ENCODE measurements at places on chromosomes 3 and 15. TPM values are rescaled to one million over a fixed set of nuclear protein-coding genes. Genes with fewer than 3 reads are reported as not detected.

DNA sequence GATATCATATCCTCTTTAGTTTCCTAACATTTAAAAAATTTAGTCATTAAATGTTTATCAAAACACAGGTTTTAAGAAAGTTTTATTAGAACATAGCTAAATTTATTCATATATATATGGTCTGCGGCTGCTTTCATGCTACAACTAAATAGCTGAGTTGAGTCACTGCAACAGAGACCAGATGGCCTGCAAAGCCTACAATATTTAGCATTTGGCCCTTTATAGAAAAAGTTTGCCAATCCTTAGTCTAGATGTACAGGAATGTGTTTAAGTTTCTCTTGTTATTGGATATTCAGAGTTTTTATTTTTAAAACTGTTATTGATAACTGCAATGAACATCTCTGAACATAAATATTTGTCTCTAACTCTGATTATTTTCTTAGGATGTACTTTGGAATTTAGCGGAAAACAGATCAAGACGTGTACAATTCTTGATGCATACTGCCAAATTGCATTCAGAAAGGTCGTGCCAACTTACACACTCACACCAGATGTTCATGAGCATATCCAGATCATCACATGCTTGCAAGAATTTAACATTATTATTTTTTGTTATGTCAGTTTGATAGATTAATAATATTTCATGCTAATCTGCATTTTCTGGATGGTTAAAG lies 157.9 kb downstream of the STAC start:
- no peak for DNase-seq

- DNase-seq: peak; percentile 30
These were observed 455 bp upstream of the SNAP23 start for GRCh38 chr15:42494998-42495360.

- no peak for DNase-seq
These were observed 451 bp upstream of the STOML1 start for GRCh38 chr15:73992594-73992898.

GRCh38 chr15:22872936-22873701 lies 34.7 kb downstream of the NIPA2 start:
- no peak for DNase-seq

GRCh38 chr3:172173316-172174254 lies 134.2 kb downstream of the FNDC3B start:
- DNase-seq: no peak

DNA sequence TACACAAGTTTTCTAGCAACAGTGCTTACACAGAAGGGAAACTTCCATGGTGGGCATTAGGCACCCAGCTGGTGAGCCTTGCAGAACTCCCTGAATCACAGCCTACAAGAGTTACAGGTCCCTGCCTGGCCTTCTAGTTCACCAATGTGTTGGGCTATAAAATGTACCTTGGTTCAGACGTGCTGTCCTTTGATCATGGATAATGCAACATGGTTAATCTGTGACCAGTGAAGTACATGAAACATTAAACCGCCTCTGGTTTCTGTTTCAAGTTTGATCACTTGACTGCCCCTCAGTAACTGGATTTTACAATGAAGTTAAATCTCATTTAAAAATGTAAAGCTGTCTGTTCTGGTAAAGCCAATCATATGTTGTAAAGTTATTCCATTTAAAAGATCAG lies 51.8 kb downstream of the FMN1 start:
- DNase-seq: no peak

DNA sequence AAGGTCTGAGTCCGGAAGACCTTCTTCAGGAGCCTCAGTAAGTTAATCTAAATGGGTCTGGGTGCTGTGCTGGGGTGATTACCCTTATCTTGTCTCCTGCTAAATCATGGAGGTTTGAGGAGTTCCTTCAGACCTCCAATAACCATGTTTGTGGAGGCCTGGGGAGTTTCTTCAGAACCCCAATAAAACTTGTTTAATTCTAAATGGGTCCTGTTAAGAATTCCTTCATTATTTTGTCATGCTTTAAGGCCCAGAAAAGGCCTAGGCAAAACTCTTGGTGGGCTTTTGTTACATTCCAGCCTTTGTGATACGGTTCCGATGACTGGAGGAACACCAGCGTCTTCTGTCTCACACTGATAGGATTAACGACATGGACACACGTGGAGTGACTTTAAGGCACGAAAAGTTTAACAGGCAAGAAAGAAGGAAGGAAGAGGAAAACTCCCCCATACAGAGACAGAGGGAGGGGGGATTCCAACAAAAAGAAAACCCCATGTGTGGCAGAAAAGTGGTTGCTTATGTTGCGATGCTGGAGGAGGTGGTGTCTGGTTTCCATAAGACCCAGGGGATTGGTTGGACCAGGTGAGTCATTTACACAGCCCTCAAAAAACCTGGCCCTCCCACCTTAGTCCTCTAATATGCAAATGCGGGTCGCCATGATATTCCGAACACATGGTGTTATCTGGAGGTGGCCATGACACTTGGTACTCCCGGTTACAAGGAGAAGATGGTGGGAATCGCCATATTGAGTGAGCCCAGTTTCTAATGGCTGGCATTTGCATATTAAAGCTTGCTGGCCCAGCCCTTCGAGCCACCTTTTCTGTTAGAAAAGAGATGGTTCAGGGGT lies 72.6 kb upstream of the MFGE8 start:
- no peak for DNase-seq

DNA sequence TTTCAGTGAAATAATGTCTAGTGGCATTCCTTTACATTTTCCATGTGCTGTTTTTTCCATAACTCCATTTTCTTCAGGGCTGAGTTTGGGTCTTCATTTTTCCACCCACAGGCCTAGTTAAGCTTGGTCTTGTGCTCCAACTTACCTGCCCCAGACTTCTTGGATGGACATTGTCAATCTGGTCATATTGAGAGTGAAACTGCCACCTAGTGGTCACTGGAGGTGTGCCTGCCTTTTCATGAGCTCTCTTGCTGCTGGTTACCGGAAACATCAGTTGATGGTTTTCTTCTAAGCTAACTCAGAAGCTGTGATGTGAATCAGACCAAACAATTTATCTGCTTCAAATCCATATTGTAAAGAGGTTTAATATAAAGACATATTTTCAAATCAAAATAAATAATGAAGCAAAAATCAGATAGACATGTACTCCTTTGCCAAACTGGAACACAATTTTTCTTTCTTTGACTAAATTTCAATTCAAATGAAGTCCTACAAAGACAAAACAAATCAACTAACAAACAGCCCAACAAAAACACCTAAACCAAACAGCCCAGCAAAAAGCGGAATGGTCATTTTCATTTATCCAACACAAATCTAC lies 135.1 kb upstream of the RASGRP1 start:
- peak; percentile 63 for DNase-seq

DNA sequence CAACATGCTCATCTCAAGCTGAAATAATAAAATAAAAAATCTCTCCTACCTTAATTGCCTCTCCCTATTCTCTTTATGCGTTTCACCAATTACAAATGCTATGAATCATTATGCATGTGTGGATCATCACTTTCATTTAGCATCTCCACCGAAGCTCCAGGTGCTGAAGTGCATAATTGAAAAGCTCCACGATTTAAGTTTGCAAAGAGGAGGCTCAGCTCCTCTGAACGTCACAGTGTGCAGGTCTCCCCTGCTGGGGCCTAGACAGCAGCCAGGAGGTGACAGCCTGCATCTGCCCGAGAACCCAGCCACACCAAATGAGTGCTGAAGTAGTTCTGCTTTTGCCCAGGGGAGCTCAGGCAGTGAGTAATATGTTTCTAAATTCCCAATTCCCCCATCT lies 60.5 kb upstream of the GLCE start:
- DNase-seq: no peak

DNA sequence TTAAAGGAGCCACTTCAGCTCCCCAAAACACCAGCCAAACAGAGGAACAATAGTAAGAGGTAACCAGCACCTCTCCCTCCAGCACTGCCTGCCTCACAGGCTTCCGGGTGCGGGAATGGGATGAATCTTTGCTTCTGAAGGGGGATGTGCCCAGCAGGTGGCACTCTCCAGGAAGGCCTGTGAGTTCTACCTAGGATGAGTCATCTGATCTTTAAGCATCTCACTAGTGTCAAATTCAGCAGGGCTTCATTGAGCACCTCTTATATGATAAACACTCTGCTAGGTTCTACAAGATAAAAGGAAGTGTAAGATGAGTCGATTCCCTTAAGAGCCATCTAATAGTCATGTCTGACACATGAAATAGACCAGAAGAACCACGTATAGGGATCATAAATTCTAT lies 237.4 kb upstream of the UMPS start:
- peak; percentile 84 for DNase-seq

DNA sequence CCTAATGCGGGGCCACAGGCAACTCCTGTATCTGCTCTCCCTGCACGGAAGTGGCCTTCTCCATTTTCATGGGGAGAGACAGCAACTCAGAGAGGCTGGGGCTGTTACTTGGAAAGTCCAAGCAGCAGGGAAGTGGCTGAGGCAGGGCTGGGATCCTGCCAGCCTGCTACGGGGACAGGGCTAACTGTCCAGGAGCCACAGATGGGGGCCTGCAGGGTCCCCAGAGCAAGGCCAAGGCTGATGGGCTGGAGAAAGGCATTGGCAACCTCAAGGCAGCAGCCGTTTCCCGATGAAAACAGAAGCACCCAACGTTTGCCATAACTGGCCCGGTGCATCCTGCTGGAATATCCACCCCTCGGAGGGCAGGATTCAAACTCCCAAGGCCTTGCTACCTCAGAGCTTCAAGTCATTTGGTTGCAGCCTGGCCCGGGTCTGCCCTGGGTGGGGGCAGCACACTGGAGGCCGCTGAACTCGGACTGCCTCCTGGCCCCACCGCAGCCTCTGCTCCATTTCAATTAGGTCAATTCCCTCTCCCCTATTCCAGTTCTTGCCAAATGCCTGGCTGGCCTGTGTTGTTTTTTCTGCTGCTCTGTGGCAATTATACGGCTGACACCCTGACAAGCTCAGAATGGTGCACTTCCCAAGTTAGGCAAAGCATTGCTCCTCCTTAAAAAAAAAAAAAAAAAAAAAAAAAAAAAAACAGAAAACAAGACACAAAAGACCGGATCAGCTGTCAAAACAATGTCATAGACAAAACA lies 143.5 kb downstream of the NUP210 start:
- no peak for DNase-seq

GRCh38 chr15:41474941-41475340 lies 18.7 kb upstream of the ITPKA start:
- DNase-seq: no peak

- no peak for DNase-seq
These were observed 42.9 kb upstream of the PLCL2 start for GRCh38 chr3:16841904-16842271.

- DNase-seq: no peak
These were observed 59.2 kb downstream of the EXOG start for GRCh38 chr3:38555149-38555840.

GRCh38 chr15:78007964-78008886 lies 69.3 kb downstream of the TBC1D2B start:
- peak; percentile 66 for DNase-seq

GRCh38 chr15:41896566-41896965 lies 2.7 kb upstream of the SPTBN5 start:
- no peak for DNase-seq

DNA sequence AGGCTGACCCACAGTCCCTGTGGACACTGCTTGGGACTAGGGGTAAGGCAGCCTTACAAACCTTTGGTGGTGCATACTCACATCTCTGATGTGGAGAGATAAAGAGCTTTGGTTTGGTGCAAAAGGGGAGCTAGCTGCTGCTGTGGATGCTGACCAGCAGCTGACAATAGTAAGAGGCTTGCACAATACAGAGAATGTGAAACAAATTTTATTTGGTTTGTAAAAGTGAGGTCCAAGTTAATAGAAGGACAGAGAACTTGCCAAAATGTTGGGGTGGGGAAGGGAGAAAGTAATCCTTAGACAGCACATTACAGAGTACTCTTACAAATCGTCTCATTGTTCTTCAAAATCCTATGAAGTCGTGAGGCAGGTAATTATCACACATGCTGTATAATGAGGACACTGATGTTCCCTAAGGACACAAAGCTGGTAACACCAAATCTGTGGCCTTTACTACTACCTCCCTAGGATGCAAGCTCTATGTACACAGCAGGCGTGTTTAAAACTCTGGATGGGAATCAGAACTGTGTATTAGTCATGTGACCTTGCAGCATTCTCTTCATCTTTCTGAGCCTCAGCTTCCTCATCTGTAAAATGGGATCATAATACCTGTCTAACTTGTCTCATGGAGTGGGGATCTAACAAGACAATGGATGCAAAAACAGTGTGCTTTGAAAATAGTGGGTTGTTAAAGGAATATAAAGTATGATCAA lies 21.6 kb downstream of the ARHGAP31 start:
- no peak for DNase-seq

DNA sequence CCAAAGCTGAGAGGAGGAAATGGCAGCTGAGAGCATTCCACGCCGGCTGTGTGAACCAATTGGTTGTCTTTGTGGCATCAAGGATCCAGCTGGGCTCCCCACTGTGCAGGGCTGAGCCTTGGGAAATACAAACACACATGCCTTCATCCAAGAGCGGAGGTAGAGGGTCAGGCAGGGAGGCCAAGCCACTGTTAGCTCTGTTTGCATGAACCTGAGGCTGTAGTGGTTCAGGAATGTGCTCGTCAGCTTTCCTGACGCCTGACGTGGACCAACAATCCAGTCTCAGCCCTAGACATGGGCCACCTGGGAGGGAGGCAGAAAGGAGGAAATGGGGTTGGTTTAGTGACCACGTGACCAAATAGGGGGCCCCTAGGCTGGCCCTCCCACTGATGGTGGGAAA lies 276.9 kb downstream of the TLE3 start:
- DNase-seq: no peak

DNA sequence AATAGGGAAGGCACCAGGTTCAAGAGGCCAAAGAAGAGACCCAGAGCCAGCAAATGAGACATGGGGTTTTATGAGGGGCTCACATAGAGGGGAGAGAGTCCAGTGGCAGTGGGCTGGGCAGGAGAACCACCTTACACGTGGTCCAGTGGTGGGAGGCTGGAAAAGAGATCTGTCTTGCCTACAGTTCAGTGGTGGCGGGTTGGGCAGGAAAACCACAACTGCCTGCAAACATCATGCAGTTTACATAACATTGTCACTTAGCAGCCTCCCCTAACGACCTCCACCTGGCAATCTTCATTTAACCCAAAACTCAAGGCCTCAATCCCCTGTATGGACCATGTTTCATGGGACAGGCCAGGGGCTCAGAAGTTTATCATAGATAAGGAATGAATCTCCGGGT lies 29.1 kb downstream of the CRYGS start:
- no peak for DNase-seq

DNA sequence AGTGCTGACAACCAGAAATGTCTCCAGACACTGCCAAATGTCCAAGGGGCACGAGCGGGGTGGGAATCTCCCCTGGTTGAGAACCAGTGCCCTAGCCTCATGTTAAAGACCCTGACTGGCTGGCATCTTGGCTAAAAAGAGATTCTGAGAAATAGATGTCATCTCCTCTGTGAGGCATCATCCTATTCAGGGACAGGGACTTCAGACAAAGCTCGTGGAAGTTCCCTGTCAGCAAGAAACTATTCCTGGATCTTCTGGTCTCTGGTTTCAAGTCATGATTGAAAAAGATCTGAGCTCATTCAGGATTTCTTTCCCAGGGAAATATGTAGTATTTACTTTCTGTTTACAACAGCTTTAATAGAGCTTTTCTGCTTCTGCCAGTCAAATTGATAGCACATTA lies 10.8 kb downstream of the WDR5B start:
- DNase-seq: no peak

GRCh38 chr15:93486407-93487117 lies 397.6 kb upstream of the RGMA start:
- no peak for DNase-seq

KCTD6 gene
- total RNA-seq: 11.4 TPM

TIGIT gene
- not detected for total RNA-seq

CSK gene
- total RNA-seq: 85.1 TPM

APBA2 gene
- total RNA-seq: not detected

ISL2 gene
- 7.6 TPM for total RNA-seq

STOML1 gene
- total RNA-seq: 18.3 TPM

LNP1 gene
- 1.8 TPM for total RNA-seq

GXYLT2 gene
- 0.52 TPM for total RNA-seq

ST6GAL1 gene
- 14.4 TPM for total RNA-seq

XCR1 gene
- not detected for total RNA-seq

RASGRF1 gene
- 2.9 TPM for total RNA-seq

All from Calu3 (cell line).